ENCODE measurements at places on chromosomes 11 and 22.

- no peak for DNase-seq
Measured at GRCh38 chr11:80136991-80137390, 696.2 kb upstream of the TENM4 start.

GRCh38 chr11:6681949-6682348 lies 1.2 kb downstream of the MRPL17 start:
- no peak for DNase-seq

DNA sequence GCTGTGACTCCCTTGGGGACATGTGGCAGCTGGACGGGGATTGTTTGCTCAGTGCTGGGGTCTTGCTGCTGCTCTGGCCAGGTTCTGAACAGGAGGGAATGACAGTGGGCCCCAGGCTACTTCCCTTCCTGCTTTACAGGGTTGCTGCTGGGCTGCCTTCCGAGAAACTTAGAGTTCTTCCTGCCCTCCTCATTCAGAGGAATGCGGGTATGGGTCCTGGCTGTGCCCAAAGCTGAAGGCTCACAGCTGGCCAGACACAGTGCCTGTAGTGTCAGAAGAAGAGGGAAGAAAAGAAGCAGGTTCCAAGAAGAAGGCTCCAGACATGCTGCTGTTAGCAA lies 108.3 kb upstream of the PARVA start:
- DNase-seq, result no peak

GRCh38 chr11:62555464-62556107 lies 9.0 kb upstream of the AHNAK start:
- no peak for DNase-seq

DNA sequence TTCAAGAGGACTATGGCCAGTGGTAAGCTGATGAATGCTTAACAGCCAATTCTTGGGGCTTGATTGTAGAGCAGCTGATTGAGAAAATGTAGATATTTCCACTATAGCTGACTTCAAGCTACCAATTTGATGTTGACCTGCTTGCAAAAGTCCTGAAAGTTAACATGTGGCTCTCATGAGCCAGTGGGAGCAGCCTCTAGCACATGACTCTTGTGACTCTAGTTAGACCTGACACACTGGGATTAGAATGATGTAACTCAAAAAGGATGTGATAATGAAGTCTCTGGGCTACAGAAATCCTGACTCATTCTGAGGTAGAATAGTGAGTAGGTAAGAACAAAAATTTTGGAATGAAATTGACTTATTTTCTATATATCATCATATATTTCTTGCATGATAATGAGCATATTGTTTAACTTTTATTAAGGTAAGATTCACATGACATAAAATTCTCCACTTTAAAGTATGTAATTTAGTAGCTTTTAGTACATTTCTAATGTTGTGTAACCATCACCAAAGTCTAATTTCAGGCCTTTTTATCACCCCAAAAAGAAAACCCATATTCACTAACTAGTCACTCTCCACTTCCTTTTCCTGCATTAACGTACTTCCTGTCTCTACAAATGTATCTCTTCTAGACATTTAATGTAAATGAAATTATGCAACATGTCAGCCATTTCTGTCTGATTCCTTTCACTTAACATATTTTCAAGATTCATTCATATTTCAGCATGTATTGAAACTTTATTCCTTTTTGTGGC lies 16.1 kb upstream of the OR52H1 start:
- DNase-seq, result no peak

DNA sequence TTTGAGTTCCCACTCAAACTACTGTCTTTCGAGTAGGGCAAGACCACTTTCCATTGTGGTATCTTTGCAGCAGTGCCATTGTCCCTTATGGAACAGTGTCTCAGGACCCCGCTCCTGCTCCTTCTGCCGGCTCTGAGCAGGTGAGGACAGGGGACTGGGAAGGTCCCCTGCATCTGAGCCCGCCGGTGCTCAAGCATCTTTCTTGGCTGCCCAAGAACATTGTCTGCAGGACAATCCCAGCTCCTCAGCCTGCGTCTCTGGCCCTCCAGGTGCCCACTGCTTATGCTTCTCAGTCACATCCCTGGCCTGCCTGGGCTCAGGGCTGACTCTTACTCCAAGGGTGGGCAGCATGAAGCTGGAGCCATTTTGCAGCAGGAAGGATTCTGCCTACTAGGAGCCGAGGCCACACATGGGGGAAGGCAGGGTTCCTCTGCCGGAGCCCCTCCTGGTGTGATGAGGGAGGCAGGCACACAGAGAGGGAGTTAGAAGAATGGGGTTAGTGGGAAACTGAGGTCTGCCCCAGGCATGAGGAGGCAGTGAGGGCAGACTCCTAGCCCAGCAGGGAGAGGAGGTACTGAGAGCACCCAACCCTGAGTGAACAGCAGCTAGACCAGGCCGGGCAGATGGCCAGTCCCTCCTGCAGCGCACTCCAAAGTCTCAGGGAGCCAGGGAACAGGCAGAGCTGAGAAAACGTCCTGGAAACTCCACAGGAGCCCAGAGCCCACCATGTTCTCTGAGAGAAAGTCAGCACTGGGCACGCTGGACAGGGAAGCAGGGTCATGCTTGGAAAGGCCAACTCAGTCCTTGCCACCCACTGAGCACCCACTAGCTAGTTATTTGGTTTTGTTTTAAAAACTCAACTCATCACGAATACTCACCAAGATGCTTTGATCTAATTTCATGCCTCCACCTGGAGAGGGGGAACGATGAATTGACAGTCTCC lies 7.5 kb upstream of the PPARA start:
- no peak for DNase-seq

DNA sequence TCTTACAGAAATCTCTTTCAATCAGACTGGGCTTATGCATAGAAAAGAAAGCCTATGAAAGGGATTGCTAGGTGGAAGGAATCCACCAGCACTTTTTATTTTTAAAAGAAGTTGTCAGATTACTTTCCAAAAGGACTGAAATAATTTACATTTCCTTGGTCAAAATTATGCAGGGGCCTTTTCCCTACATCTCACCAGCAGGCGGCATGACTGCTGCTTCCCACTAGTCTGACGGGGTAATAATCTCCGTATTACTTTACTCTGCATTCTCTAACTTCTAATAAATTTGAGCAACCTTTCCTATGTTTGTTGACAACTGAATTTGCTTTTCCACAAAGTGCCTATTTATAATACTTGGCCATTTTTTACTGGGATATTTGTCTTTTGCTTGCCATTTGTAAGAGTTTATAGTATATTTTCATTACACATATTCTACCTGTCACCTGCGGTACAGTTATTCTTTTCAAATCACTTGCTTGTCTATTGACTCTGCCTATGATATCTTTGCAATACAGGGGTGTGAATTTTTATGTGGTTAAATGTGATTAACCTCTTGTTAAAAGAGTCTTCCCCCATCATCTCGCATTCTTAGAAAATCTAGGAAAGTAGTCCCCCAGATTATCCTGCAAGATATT lies 51.9 kb upstream of the USP47 start:
- no peak for DNase-seq

- DNase-seq, result no peak
Measured at GRCh38 chr11:131157678-131158077, 212.7 kb upstream of the NTM start.

DNA sequence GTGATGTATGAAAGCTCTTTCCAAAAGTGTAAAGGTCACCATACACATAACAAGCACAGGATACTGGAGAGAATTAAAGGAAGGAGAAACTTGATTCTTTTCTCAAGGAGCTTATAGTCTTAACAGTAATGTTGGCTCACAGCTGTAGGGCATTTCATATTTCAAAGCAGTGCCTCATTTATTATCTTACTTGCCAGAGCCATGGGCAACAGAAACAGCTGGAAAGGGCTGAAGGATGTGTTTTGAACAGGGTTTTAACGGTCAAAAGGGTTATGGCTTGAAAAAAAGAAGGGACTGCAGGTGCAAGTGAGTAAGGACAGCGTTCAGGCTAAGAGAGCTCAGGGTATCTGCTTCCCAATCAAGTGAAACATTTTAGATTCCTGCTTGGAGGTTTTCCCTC lies 2.7 kb upstream of the GRAMD1B start:
- DNase-seq, result no peak

GRCh38 chr11:78465169-78465942 lies 47.7 kb upstream of the GAB2 start:
- no peak for DNase-seq

GRCh38 chr22:46214149-46214548 lies 35.9 kb downstream of the CDPF1 start:
- no peak for DNase-seq

- peak; percentile 20 for DNase-seq
Measured at GRCh38 chr22:22928666-22929380, 41.2 kb downstream of the IGLL5 start.

DNA sequence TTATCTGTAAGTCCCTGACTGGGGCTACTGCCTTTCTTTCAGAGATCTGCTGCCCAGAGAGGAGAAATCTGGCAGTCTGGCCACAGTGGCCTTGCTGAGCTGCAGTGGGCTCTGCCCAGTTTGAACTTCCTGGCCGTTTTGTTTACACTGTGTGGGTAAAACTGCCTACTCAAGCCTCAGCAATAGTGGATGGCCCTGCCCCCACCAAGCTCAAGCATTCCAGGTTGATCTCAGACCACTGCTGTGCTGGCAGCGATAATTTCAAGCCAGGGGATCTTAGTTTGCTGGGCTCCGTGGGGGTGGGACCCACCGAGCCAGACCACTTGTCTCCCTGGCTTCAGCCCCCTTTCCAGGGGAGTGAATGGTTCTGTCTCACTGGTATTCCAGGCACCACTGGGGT lies 117.5 kb downstream of the TRPC6 start:
- no peak for DNase-seq

GRCh38 chr11:56509439-56509838 lies 18.3 kb upstream of the OR5M8 start:
- DNase-seq, result no peak

DNA sequence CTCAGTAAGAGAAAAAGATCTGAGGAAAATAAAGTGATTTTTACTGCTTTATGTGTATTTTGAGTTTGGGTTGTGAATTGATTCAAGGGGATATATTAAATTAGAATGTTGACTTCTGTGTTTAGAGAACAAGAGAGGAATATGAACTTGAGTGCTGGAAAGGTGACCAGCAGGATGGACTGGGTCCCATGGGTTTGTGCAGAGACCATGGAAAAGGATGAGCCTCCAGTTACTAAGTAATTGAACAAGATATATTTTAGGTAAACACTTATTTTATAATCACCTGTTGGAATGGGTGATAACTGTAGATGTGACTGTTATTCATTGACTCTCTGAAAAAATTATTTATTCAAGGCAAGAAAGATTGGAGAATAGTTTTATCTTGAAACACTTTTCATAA lies 82.0 kb upstream of the TOP3B start:
- DNase-seq, result no peak

GRCh38 chr11:83909579-83910534 lies 623.7 kb upstream of the CCDC90B start:
- DNase-seq, result no peak

DNA sequence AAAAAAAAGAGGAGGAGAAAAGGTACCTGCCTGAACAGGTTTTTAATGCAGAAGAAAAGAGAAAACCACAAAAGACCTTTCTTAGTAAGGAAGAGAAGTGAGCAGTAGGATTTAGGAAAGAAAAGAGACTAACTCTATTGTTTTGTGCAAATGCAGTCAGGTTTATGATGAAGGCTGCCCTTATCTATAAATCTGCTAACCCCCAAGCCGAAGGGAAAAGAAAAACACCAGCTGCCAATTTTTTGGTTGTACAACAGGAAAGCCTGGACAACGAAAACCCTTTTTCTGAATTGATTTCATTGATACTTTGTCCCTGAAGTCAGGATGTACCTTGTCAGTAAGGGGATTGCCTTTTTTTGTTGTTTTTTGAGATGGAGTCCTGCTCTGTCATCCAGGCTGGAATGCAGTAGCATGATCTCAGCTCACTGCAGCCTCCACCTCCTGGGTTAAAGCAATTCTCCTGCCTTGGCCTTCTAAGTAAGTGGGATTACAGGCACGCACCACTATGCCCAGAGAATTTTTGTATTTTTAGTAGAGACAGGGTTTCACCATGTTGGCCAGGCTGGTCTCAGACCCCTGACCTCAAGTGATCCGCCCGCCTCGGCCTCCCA lies 21.2 kb downstream of the POLD4 start:
- DNase-seq, result no peak

DNA sequence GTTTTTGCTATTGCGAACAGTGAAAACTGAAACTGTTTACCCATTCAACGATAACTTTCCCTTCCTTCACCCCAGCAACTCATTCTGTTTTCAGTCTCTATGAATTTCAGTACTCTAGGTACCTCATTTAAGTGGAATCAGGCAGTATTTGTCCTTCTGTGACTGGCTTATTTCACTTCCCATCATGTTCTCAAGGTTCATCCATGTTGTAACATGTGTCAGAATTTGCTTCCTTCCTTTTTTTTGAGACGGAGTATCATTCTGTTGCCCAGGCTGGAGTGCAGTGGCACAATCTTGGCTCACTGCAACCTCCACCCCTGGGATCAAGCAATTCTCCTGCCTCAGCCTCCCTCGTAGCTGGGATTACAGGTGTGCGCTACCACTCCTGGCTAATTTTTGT lies 23.7 kb downstream of the HTR3B start:
- DNase-seq, result no peak

GRCh38 chr11:46948378-46949131 lies 12.0 kb downstream of the CSTPP1 start:
- DNase-seq, result no peak

DNA sequence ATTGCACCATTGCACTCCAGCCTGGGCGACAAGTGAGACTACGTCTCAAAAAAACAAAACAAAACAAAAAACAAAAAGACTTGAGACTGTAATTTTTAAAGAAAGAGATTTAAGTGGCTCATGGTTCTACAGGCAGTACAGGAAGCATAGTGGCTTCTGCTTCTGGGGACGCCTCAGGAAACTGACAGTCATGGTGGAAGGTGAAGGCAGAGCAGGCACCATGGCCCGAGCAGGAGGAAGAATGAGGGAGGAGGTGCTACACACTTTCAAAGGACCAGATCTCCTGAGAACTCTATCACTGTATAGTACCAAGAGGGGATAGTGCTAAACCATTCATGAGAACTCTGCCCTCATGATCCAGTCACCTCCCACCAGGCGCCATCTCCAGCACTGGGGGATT lies 52.0 kb downstream of the CBL start:
- no peak for DNase-seq

DNA sequence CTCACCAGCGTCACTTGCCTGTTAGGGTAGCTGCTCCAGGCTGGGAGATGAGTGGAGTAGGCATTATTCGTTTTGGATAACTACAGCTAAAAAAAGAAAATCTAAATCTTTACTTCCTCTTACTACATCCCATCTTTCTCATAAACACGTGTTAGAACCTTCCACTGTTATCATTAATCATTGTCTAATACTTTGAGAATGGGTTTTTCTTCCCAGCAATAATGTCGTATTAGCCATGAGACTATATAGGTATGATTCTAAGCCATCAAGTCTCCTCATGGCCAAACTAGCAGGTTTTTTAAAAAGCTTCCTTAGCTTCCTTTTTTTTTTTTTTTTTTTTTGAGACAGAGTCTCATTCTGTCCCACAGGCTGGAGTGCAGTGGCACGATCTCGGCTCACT lies 3.9 kb upstream of the TEF start:
- DNase-seq, result no peak

- no peak for DNase-seq
Measured at GRCh38 chr22:43110927-43111623, 525 bp downstream of the BIK start.

- DNase-seq, result no peak
Measured at GRCh38 chr11:72349616-72350218, 84.6 kb downstream of the CLPB start.
